Hematopoietic multipotent progenitor cell (in vitro differentiated cells): ENCODE measurements at places on chromosomes 5 and 9. TPM values are rescaled to one million over a fixed set of nuclear protein-coding genes. Genes with fewer than 3 reads are reported as not detected.
A peak's percentile ranks its signal among the peaks of the same experiment; 100 is the strongest.

Gene UTP15
- total RNA-seq: 31.0 TPM

GRCh38 chr5:171157276-171157675 is 151.8 kb upstream of the TLX3 start:
- DNase-seq: no peak

- DNase-seq: no peak
These were observed 373.6 kb upstream of the SGCD start for GRCh38 chr5:155953335-155953734.

DNA sequence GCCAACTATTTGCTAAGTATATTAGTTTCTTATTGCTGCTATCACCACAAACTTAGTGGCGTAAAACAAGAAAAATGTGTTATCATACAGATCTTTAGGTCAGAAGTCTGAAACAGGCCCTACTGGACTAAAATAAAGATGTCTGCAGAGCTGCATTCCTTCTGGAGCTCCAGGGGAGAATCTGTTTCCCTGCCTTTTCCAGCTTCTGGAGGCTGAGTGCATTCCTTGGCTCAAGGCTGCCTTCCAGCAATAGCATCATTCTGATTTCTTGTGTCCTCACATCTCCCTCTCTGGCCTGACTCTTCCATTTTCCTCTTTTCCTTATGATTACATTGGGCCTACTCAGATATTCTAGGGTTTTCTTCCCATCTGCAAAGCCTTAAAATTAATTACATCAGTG is 15.9 kb downstream of the MAN2A1 start:
- DNase-seq: no peak

DNA sequence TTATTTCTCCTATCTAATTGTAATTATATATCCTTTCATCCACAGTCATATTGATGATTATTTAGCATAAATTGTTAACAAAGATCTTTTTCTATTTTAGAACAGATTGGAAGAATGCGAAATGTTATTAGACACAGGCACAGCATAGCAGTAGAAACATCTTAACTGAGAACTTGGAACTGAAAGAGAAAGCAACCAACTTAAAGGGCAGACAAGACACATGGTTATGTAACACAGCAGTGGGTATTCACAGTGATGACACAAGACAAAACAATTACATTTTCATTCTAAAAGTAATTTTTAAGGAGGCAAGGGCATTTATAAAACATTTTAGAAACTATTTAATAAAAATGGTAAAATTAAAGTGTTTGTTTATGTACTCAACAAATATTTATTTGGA is 57.7 kb upstream of the MEF2C start:
- no peak for DNase-seq

DNA sequence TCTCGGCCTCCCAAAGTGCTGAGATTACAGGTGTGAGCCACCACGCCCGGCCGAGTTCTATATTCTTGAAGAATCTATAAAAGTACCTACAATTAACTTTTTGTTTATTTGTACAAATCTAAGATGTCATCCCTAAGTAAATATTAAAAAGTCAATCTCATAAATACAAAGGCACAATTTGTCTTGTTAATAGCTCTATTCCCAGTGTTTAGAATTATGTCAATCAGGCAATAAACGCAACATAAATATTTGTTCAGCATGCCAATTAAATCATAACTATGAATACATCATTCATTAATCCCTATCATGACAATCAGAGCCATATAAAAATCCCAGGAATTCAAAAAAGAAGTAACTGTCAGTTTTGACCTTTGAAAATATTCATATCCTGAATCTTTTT is 68.9 kb upstream of the CDH18 start:
- no peak for DNase-seq

GRCh38 chr9:137136881-137137607 is 1.9 kb upstream of the GRIN1 start:
- DNase-seq: no peak

- DNase-seq: no peak
These were observed 31.1 kb upstream of the PCA3 start for GRCh38 chr9:76733096-76733495.

DNA sequence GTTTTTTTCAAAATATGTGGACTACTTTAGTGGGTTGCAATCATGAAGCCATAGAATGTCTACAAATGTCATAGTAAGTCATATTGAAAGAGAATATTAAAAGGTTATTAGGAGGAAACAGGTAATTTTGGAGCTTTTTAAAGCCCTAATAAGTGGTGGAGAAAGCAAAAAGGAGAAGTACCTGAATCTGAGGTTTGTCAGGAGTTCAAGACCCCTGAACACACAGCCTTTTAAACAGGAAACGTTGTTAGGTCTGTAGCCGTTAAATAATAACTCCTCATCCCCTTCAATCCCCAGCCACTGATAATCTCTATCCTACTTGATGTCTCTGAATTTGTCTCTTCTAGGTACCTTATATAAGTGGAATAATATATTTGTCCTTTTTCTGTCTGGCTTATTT is 51.1 kb downstream of the SPEF2 start:
- DNase-seq: no peak

- DNase-seq: no peak
These were observed 15.6 kb upstream of the DENND1A start for GRCh38 chr9:123945532-123945931.

GRCh38 chr9:136324501-136325300 is 2.6 kb upstream of the GPSM1 start:
- DNase-seq: no peak

- DNase-seq: no peak
These were observed 126.0 kb downstream of the MLLT3 start for GRCh38 chr9:20496328-20496727.

GRCh38 chr5:67299231-67299735 is 102.7 kb upstream of the CD180 start:
- DNase-seq: no peak

Gene FIBCD1
- total RNA-seq: not detected

Gene FOXD4L3
- total RNA-seq: under 0.01 TPM

Gene PCDHGB6
- total RNA-seq: 0.81 TPM

Gene CYSRT1
- total RNA-seq: 0.27 TPM

Gene BHMT
- total RNA-seq: not detected

- no peak for DNase-seq
These were observed 1133.2 kb upstream of the CDH18 start for GRCh38 chr5:21121213-21121612.

DNA sequence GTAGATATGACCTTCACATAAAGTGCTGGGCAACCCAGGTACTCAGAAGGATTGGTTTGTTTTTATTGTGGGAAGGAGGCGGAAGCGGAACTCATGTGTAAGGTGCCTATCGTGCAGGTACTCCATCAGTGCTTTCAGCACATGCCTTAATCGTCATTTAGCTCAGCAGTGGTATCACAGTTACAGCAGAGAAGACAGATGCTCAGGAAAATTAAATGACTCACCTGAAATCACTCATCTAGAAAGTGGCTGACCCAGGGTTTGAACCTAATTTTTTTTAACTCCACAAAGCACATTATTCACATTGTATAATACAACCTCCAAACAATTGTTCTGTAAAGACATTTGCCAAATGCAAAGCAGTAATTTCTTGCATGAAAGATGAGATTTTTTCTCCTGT is 2.2 kb downstream of the C5orf46 start:
- no peak for DNase-seq

Gene ITGA1
- under 0.01 TPM for total RNA-seq

GRCh38 chr9:121331992-121332685 is 37.9 kb downstream of the STOM start:
- DNase-seq: no peak

DNA sequence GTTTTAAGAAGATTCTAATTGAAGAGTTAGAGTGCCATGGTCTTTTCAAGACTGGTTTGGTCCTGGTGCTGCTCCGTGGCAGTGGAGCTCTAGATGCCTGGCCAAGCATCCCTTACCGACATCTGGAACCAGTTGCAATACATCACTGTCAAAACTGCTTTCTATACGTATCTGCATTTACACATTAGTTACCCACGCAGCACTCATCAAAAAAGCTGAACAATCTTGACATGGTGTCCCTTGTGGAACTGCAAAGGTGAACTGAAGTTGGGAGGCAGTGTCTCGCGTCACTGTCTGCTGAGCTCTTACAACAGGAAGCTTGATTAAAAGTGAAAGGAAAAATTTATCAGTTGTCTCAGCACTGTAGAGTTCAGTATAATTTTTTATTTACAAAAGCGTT is 82.6 kb downstream of the PBX3 start:
- peak; percentile 53 for DNase-seq

Gene SPATA9
- under 0.01 TPM for total RNA-seq

Gene SLC25A2
- 0.54 TPM for total RNA-seq

DNA sequence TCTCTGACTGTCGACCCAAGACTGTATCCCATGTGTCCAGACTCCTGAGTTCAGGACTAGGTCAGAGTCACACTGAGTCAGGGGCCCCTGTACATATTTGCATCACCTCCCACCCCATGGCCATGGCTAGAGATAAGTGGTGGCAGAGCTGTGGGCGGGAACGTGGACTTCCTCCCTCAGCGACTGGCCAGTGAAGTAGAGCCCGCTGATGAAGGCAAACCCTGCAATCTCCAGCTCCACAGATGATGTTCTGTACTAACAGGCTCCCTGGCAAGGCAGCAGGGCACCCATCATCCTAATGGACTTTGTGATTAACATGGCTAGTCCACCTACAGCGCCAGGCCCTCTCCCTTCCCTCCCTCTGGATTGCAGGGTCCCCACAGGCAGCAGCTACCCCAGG is 110.5 kb upstream of the LRRTM2 start:
- no peak for DNase-seq

GRCh38 chr9:34121996-34122395 is 4.5 kb downstream of the DCAF12 start:
- no peak for DNase-seq

DNA sequence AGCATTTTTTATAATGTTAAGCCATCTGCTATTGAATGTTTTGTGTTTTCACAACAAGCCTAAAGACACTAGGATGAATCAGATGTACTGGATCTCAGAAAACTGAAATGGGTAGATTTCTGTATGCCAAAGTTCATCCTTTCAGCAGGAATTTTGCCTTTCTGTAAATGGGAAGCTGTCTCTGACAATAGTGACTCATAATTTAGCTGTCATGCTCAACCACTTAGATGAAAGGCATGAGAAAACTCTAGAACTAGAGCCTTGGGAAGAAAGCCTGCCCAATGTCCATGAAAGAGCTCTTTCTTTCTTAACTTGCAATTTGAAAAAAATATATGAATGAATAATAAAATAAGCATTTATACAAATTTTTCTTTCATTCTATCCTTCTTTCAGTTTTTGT is 616.0 kb upstream of the EDIL3 start:
- DNase-seq: no peak

DNA sequence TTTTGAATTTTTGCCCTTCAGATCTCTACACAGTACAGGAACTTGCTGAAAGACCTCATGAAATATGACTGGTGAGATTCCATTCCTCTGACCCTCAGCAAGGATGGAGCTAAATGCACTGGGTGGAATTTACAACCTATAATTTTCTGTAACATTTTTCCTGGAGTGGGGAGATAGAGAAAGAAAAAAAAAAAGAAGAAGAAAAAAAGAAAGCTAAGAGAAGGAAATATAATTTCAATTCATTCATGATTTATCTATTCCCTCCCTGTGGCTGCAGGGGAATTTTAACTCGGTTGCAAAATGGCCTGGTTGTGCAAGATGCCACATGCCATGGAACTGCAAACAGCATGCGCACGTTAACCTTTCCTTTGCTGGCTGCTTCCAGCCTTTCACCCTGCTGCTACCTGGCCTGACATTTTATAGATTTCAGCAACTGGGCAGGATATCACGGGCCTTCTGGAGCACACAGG is 155.4 kb downstream of the FSTL4 start:
- DNase-seq: no peak

- no peak for DNase-seq
These were observed 42.4 kb downstream of the LRSAM1 start for GRCh38 chr9:127493592-127494303.

Gene SGTB
- total RNA-seq: 2.7 TPM

GRCh38 chr5:115456056-115456455 is 88.5 kb downstream of the FEM1C start:
- no peak for DNase-seq

DNA sequence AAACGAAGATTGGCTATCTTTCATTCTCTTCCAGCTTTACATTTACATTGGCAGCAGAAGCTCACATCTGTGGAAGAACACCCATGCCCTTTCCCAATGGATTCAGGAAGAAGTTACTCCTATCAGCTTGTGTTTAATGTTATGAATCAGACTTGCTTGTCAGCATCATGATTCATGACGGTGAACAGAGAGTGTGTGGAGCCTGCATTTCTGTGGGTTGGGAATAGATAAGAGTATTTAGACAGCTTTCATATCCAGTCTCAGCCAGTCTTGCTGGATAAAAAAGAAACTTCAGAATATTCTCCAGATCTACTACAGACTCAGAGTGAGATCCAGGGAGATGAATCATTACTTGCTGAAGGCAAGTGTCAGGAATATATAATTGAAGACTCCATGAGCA is 812.9 kb upstream of the ZNF608 start:
- no peak for DNase-seq

DNA sequence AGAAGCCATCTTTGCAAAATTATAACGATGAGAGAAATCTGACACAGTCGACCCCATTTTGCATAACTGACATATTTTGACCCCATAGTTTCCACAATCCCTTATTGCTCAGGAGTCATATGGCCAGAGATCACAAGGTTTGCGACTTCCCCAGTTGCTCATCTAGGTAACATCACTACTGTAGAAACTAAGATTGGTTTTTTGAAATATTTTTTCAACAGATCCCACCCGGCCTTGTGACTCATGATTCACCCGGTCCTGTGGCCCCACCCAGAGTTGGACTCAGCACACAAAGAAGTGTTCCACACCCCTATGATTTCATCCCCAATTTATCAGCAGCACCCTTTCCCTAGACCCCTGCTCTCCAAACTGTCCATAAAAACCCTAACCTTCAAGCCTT is 50.2 kb downstream of the TIMD4 start:
- DNase-seq: no peak

- DNase-seq: no peak
These were observed 468.2 kb upstream of the KIF2A start for GRCh38 chr5:61837788-61838187.

Gene IFNA13
- not detected for total RNA-seq

Gene PMPCA
- total RNA-seq: 50.4 TPM
